NB4 (cell line): ENCODE measurements at places on chromosomes 12 and 14.

DNA sequence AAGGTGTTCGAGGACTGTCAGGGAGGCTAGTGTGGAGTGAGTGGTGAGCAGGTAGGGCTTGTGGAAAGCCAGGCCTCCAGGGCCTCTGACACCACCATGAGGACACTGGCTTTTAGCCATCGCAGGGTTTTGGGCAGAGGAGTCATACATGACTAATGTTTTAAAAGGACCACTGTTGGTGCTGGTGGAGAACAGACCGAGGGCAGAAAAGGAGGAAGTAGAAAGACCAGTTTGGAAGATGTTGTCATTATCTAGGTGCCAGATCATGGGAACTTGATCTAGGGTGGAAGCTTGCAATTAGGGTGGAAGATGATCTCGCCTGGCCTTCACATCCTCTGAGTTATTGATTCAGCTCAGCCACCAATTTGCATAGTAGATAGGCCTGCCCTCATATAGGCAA, 144.2 kb downstream of the C12orf75 start:
- DNase-seq = peak; percentile 63

DNA sequence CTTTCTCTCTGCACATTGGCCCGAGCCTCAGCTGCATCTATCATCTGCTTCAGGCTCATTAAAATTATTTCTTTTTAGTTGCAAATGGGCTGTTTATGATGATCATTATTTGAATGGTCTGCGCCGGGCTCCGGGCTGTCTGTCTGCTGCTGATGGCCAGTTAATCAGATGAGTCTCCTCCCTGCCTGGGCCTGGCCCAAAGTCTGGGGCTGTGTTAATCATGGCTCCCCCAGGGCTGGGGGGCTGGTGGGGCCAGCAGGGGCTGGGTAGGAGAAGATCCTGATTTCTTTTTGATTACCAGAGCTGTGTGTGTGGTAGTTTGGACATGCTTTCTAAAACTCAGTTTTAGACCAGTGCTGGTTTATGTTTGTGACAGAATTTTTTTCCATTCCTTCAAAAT, 159.1 kb downstream of the PHETA1 start:
- DNase-seq = no peak

GRCh38 chr14:61535032-61535431, 160.3 kb upstream of the HIF1A start:
- no peak for DNase-seq

DNA sequence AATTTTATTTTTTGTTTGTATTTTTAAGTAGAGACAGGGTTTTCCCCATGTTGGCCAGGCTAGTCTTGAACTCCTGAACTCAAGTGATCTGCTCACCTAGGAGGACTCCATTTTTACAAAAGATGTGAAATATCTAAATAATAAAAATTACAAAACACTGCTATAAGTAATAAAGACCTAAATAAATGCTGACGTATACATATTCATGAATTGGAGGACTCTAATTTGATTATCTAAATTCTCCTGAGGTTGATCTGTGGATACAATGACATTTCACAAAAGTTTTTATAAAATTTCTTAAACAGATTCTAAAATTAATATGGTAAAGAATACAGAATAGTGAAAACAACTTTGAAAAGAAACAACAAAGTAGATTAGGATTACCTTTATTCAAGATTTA, 1224.0 kb downstream of the SLC16A7 start:
- DNase-seq = no peak

GRCh38 chr12:98296462-98297079, 218.8 kb upstream of the TMPO start:
- no peak for DNase-seq

- no peak for DNase-seq
These were observed 999.3 kb downstream of the VRK1 start for GRCh38 chr14:97796511-97796910.

DNA sequence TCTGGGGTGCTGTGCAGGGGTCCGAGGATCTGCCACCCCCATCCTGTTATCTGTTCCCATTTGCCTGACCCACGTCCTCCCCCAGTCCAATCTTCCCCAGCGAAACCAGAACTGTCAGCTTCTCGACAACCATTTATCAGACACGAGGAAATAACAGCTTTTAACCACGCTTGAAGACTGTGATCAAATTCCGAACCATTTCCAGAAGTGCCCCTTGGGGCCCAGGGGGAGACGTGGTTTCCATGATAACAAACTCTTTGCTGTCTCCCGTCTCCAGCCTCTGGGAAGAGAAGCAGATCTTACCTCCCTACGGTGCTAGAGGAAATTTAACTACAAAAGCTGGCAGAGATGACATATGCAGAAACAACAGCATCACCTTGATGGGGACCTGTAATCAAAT, 35.1 kb upstream of the SRRM4 start:
- no peak for DNase-seq
